T47D (cell line): ENCODE measurements at places on chromosomes 6 and 20.

DNA sequence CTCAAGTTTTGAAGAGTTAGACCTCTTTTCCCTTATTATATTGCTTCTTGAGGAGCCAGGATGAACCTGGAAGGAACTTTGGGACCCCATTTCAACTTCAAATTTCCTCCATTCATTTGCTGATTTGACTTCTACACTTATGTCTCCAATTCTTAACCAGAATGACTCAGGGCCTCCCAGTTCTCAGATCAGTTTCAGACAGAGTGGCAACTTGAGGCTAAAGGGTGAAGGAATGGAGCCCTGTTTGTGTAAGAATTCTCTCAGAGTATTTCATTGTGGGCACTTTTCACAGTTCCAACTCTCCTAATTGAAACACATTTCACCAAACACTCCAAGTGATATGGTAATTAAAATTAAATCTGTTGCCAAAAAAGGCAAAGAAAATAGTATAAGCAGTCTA lies 109.0 kb upstream of the FLRT3 start:
- no peak for DNase-seq

- no peak for DNase-seq
Measured at GRCh38 chr6:24899136-24899996, 36.4 kb downstream of the RIPOR2 start.

- no peak for DNase-seq
Measured at GRCh38 chr6:157443066-157443800, 62.2 kb downstream of the ZDHHC14 start.

- DNase-seq = no peak
Measured at GRCh38 chr20:50107796-50108331, 5.1 kb downstream of the UBE2V1 start.

DNA sequence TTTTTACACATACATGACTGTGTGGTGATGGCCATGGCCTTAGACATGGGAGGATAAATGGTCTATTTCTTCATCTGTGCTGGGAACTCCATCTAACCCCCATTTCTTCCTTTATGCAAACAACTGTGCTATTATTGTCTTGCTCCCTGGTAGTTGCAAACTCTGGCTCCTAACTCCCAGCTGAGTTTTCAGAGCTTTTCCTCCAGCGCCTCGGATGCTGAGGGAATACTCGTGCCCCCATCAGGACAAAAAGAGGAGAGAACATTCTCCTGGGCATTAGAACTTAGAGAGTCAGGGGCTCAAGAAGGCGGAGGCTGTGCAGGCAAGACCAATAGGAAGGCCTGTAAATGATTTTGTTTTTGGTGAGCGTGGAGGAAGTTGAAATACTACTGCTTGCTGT lies 2.1 kb downstream of the DAAM2 start:
- no peak for DNase-seq

- peak; percentile 80 for DNase-seq
Measured at GRCh38 chr20:45347936-45348778, at the start of gene SDC4. TSS of gene SDC4 (minus strand) at chr20:45348424. CDS start at chr20:45348384, 40 bp downstream.

DNA sequence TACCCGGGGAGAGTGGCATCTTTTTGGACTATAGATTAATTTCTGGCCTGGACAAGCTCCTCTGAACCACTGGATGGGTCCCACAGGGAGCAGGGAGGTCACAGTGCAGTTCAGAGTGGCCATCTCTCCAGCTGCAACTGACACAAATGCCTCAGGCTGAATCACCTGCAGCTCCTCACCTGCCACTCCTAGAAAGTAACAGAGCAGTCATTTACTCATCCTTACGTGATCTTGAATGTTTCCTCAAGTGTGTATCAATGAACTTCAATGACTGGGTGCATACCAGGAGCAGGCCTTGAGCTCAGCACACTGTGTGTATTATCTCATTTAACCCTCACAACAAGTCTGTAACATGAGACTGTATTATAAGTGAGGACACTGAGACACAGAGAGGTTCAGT lies 40.0 kb upstream of the SIRPG start:
- no peak for DNase-seq

DNA sequence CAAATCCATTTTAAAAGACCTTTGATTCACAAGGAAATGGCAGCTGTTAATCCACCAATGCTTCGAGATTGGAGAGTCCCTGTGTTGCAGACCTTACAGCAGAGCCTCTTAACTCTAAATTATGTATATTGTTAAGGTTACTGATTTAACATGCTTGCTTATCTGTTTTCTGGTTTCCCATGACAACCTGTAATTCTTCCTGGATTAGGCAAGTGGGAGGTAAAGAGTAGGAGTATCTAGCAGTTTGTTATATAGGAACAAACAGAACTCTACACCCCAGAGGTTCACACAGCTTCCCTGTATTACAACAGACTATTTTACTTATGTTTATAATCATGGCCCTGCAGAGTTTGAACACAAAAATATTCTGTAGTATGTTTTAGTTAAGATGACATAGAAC lies 39.5 kb downstream of the NKX2-4 start:
- DNase-seq = no peak

GRCh38 chr6:122365775-122366403 lies 33.6 kb upstream of the HSF2 start:
- DNase-seq = no peak

DNA sequence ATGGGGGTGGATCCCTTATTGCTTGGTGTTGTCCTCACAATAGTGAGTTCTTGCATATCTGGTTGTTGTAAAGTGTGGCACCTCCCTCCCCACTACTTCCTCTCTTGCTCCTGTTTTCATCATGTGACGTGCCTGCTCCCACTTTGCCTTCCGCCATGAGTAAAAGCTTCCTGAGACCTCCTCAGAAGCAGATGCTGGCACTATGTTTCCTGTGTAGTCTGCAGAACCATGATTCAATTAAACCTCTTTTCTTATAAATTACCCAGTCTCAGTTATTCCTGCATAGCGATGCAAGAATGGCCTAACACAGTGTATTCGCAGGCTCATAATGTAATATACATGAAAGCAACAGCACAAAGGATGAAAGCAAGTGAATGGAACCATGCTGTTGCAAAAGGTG lies 28.4 kb upstream of the ANKRD60 start:
- DNase-seq = no peak

DNA sequence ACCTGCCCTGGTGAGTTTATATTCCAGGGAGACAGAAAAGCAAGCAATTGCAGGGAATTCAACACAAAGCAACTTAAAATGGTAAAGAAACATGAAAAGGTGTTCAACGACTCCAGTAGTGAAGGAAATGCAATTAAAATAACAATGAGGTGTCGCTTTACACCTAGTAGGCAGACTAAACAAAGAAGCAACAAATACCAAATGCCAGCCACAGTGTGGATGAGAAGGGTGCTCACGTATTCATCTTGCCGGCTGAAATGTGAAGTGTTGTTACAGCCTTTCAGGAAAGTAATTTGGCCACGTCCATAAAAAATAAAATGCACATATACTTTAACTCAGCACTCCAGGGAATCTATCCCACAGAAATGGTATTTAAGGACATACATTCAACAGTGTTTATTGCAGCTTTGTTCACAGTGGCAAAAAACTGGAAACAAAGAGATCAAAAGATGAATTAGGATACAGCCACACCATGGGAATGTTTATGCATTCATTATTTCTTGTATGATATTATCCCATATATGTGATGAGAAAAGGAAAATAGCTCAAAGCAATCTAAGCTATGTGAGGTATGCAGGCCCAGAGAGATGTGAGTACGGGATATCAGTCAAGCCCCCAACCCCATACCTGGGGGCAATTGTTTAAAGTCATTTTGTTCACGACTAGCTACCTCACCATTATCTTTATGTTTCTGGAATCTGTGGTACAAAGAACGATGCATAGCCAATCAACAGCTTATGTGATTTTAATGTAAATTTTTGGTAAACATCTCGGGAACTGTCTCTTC lies 266.0 kb upstream of the SOX4 start:
- DNase-seq = no peak

DNA sequence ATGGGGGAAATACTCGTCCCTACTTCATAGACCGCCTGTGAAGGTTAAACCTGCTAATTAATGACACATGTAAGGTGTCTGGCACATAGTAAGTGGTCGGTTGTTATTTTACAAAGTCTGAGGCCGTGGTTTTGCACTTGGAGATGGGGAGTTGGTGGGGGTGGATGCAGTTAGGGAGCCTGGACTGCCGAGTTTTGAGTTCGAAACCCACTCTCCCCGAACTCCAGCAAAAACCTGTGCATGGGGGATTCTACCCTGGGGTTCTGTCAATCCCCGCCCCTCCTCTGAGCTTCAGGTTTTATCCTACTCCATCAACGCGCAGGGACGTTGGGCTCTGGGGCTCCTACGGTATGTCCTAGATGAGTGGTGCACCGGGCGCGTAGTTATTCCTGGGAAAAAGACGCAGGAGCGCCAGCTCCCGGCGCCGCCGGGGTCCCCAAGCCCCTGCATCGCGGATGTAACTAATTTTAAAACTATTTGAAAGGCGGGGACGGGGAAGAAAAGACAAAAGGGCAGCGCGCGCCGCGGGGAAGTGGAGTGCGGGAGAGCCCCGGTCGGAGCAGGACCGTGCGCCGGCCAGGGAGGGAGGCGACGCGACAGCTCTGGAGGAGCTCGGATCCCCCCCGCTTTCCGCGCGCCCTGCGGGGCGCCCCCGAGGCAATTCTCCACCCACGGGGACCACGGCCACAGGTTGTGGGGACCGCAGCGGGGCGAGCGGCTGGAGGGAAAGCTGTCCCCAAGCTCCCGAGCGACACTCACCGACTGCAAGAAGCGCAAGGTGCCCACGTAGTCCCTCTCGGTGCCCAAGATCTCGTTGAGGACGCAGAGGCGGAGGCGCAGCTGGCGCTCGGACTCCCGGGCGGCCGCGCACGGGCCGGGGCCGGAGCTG lies 672 bp downstream of the PREX1 start:
- no peak for DNase-seq

DNA sequence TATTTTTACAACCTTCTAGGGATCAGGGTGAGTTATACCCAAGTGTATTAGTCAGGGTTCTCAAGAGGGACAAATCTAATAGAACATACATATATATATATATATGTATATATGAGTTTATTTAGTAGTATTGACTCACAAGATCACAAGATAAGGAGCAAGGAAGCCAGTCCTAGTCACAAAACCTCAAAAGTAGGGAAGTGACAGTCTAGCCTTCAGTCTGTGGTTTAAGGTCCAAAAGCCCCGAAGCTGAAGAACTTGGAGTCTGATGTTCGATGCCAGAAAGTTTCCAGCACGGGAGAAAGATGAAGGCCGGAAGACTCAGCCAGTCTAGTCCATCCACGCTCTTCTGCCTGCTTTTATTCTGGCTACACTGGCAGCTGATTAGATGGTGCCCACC lies 632.7 kb upstream of the AGPAT4 start:
- no peak for DNase-seq

GRCh38 chr6:168927026-168927425 lies 326.6 kb downstream of the THBS2 start:
- no peak for DNase-seq

DNA sequence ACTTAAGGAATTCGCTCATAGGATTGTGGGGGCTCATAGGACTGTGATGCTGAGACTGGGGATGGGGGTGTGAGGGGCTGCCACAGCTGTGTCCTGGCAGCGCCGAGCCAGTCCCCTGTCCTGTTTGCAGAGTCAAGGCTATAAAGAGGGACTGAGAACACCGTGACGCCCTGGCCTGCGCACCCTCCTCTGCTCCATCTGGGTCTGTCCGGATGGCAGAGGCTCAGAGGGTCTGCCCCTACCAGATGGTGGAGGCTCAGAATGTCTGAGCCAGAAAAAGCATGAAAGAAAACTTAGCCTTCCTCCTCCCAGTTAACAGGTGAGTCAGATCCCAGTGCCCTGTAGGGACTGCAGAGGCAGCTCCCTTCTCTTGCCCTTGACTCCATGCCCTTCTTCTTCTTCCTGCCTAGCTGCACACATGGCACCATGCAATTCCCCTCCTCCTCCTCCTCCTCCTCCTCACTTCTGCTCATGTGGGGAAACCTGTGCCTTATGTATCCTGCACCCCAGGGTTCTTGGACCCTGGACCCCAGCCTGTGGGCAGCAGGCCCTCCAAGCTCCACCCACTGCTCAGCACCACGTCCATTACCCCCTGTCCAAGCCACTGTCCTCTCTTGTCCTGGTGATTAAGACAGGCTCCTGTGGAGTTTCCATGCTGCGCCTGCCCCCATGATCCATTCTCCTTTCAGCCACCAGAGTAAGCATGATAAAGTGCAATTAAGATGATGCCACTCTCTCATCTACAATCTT lies 410.0 kb upstream of the SULF2 start:
- DNase-seq = no peak

DNA sequence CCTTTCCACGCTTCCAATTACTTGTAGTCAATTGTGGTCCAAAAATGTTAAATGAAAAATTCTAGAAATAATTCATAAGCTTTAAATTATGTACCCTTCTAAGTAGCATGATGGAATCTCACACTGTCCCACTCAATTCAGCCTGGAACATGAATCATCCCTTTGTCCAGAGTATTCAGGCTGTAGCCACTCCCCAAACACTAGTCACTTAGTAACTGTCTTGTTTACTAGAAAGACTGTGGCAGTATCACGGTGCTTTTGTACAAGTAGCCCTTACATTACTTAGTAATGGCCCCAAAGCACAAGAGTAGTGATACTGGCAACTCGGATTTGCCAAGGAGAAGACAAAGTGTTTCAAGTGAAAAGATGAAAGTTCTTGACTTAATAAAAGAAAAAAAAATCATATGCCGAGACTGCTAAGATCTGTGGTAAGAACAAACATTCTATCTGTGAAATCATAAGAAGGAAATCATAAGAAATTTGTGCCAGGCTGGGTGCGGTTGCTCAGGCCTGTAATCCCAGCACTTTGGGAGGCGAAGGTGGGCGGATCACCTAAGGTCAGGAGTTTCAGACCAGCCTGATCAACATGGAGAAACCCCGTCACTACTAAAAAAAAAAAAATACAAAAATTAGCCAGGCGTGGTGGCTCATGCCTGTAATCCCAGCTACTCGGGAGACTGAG lies 168.5 kb upstream of the SIM1 start:
- DNase-seq = peak; percentile 3

GRCh38 chr6:89690944-89691324 lies 52.4 kb upstream of the LYRM2 start:
- no peak for DNase-seq

DNA sequence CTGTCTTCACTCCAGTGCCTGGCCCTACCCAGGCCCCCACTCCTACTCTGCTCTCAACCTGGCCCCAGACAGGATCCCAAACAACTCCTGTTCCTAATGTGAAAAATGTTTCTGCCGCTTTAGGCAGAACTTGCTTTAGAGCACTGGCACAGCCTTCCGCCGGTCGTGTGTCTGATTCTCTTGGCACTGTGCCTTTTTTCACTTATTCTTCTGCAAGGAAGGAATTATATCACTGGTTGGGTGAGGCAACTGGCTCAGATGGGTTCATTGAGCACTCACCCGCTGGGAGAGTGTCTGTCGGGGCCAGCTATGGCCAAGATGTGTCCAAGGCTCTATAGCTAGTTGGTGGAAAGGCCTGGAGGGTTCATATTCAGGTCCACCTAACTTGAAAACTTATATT lies 33.6 kb upstream of the HLA-A start:
- DNase-seq = no peak

DNA sequence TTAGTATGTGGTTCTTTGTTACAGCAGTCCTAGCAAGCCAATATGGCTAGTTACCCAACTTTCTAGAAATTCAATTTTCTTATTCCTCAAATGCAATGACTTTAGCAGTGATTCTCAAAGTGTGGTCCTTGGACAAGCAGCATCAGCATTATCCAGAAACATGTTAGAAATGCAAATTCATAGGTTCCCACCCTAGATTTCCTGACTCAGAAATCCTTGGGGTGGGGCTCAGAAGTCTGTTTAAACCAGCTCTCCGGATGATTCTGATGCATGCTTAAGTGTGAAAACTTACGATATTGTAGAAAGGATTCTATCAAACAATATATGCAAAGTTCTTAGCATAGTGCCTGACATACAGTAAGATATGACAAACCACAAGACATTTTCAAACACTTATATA lies 757.1 kb downstream of the DHX35 start:
- DNase-seq = no peak

GRCh38 chr20:39195582-39196021 lies 233.5 kb downstream of the DHX35 start:
- DNase-seq = no peak
